ENCODE measurements at places on chromosomes 3 and 15. TPM values are rescaled to one million over a fixed set of nuclear protein-coding genes. Genes with fewer than 3 reads are reported as not detected.
A peak's percentile ranks its signal among the peaks of the same experiment; 100 is the strongest.

DNA sequence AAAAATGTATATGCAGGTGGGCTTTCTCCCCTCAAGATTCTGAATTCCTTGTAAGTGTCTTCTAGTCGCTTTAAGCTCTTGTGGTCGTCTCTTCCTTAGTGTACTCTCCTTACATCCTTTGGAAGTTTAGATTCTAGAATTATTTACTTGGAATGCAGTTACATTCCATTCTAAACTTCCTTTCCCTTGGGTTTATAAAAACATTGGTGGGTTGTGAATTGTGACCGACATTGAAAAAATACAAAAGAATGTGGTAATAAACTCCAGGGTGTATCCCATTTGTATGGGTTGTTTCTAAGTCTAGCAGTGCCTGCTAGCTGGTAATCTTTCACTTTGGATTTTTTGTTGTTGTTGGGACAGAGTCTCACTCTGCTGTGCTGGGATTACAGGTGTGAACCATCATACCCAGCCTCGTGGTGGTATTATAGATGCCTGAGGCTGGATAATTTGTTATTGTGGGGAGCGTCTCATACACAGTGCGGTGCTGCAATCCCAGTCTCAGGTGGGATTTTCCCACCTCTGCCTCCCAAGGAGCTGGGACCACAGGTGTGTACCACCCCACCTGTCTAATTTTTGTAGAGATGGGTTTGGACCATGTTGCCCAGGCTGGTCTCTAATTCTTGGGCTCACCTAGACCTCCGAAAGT is 9.1 kb downstream of the CHD2 start:
- peak overlapping the region; percentile 96 for H3K27ac ChIP-seq
- H3K4me1 ChIP-seq, result peaks cover 95% of the 10 kb centered on the region
- no peaks in the 10 kb centered on the region for H3K27me3 ChIP-seq
- no peaks in the 10 kb centered on the region for H3K36me3 ChIP-seq

DNA sequence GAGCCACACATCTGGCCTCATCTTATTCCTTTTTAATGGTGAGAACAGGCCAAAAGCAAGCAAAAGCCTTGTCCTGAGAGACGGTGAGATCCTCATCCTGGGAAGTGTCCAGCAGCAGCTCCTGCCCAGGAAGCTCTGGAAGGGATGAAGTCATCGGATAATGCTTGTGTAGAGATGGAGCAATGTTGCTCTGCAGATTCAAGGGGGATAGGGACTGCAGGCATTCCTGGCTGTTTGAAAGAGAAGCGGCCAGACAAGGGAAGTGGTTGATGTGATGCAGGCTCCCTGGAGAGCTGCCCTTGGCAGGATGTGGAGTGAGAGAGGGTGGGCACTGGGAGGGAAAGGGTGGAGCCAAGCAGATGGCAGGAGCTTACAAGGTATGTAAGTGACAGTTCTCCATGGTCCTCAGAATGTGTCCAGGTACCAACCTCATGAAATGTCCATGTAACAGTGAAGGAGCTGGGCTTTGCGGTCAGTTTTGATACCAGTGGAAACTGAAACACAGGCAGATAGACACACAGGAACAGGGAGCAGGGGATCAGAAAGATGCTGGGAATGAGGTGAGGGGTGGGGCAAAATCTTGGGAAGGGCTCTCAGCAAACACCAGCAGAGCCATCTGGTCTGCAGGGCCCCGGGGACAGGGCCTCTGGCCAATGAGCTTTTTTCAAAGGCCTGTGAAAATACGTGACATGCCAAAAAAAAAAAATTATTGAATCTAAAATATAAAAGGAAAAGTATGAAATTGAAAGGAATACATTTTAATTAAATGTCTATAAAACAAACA is 32.2 kb upstream of the LACTB start:
- H3K4me3 ChIP-seq, result no peak overlapping the region
- DNase-seq, result peak; percentile 82
- no peaks in the 10 kb centered on the region for H3K36me3 ChIP-seq
- H3K27me3 ChIP-seq, result no peaks in the 10 kb centered on the region
- H3K27ac ChIP-seq, result peak overlapping the region; percentile 39

CATSPER2 gene
- 2.5 TPM for polyA plus RNA-seq

SNX33 gene
- polyA plus RNA-seq, result 11.6 TPM

RBP2 gene
- not detected for polyA plus RNA-seq
